ENCODE measurements at places on chromosomes 16 and 17.
A peak's percentile ranks its signal among the peaks of the same experiment; 100 is the strongest.

GRCh38 chr16:29315046-29315445 lies 91.5 kb downstream of the NPIPB11 start:
- DNase-seq: no peak

GRCh38 chr17:40086150-40087044 lies 14.0 kb downstream of the NR1D1 start:
- no peak for DNase-seq

DNA sequence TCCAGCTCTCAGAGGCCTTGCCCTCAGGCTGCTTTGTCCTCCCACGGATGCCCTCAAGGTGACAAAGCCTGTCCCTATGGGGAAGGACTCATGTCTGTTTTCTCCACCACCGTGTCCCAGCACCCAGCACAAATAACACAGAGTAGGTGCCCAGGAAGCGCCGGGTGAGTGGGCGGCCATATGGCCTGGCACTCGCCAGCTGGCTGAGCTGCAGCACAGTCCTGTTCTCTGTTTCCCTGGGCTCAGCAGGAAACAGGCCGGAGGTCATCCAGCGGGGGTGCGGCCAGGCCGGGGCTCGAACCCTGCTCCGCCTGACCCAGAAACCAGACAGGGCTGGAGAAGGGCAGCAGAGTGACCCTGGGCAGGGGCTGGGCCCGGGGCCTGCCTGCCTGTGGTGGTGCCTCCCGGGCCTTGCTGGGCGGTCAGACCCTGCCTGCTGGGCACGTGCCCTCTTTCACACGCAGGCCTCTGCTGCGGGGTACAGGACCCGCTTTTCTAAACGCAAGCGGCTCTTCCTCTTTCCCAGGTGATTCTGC lies 139.0 kb upstream of the CIBAR2 start:
- no peak for DNase-seq

DNA sequence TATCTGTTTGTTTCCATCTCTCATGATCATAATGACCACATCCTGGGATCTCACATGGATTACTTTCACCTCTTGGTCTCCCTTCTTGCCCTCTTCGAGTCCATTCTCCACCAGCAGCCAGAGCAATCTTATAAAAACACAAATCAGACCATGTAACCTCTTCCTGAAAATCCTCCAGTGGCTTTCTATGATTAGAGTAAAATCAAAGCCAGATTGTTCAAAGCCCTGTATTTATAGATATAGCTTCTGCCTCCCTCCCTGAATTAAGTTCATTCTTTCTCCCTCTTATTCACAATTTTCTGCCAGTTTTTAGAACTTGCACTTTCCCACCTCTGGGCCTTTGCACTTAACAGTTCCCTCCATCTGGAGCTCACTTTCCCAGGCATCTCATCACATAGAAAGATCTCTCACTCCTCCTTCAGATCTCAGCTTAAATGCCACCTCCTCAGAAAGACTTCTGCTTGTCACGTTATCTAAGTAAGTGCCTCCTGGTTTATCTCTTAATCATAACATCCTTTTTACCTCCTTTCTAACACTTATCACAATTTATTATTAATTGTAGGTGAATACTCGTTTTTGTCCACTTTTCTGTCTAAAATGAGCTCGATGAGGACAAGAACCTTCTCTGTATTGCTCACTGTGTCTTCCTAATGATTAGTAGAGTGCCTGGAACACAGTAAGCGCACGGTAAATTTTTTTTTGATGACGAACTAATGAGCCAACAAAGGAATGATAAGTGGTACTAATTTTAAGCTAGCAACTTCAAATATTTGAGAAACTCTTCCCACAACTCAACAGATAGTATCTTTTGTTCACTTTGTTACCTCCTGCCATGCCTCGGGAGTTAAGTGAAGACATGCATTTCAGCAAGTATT lies 80.5 kb downstream of the CYB561 start:
- DNase-seq: no peak

DNA sequence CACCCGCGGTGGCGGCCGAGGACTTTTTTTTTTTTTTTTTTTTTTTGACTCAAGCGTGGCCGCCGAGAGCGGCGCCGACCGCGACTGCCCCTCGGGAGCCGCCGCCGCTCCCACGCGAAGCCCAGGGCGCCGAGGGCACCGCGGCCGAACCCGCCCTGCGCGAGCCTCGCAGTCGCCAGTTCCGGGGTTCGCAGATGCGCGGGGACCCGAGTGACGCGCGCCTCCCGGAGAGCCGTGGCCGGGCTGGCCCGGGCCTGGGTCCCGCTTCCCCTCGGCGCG lies 1.1 kb downstream of the METRNL start:
- no peak for DNase-seq

- no peak for DNase-seq
Observed at GRCh38 chr17:42270170-42270535, 6.0 kb downstream of the STAT5B start.

DNA sequence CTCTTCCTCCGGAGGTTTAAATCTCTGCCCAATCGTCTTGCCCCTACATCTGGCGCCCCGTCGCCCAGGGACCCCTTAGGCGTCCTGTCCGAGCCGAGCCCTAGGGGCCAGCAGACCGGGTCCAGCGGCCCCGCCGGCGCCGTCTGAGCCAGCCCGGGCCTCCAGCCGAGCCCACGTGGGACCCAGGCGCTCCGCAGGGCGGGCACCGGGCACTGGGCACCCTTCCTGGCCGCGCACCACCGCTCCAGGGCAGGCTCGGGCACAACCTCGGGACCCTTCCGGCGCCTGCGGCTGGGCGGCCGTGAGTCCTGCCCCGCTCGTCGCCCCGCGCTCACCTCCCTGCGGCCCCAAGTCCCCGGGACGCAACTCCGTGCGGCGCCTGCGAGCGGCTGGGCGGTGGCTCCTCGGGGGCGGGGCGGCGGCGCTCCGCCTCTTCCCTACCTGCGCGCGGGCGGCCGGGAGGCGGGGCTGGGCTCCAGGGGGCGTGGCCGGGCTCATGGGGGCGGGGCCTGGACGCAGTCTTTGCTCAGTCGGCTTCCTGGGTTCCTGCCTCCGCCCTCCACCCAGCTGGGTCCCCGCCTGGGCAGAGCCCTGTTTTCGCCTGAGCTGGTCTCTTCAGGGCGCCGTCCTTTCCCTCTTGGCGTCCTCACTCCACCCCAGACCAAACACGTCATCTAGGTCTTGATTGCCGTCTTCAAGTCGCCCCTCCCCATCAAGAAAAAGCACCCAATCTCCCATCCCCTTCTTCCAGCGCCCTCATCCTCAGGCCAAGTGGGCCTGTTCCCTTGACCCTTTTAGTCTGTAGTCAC lies at the start of gene RHBDF2:
Gene RHBDF2, minus strand, starts transcription at position 406 of the 809 bp plus-strand sequence. CDS start 19,899 bp downstream, outside the sequence.
- DNase-seq: peak; percentile 19

- no peak for DNase-seq
Observed at GRCh38 chr17:6069539-6070429, at the start of gene WSCD1. TSS of gene WSCD1 (plus strand) at chr17:6070379. CDS start at chr17:6080659, 10,280 bp downstream.

- DNase-seq: no peak
Observed at GRCh38 chr16:75287708-75288107, 36.3 kb upstream of the BCAR1 start.

- no peak for DNase-seq
Observed at GRCh38 chr17:869086-869485, 86.9 kb downstream of the MRM3 start.

DNA sequence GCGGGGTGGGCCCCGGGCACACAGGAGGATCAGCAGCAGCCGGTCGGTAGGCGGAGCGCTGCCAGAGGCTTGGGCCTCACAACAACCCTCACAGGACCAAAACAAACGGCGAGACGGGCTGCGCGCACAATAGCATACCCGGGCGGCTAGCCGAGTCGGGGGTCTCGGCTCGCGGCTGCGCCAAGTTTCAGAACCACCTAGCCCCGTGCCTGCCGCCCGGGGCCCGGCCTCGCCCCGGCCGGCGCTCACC lies 732 bp downstream of the ULK2 start:
- DNase-seq: no peak

- no peak for DNase-seq
Observed at GRCh38 chr17:41910701-41911391, 7.9 kb downstream of the ACLY start.

- no peak for DNase-seq
Observed at GRCh38 chr16:87570938-87571867, 31.1 kb upstream of the JPH3 start.

GRCh38 chr17:82686366-82687324 lies 11.9 kb downstream of the RAB40B start:
- no peak for DNase-seq

DNA sequence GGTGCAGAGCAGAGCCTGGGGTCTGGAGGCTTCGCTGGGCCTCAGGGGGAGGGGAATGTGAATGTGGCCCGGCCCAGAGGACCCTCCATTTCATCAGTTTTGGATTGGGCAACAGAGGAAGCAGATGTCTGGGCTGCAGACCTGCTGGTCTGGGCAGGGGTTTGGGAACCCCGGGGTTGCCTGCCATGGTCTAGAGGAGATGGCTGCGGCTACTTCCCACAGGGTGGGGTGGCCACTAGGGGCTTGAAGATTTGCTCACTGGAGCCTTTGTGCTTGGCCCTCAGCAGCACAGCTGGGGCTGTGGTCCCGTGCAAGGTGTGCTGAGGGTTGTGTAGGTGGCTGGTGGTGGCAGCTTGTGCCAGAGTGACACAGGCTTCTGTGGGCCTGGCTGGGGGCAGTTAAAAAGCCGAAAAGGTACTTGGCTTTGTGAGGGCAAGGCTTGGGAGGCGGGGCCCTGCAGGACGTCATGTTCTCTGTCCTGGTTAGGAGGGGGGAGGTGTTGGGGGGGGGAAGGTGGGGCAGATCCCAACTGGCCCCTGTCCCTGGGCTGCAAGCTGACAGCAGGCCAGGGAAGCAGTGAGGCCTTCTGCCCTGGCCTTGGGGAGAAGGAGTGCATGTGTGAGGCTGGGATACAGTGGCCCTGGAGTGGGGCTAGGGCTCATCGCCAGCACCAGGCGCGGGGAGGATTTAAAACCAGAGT lies 98.0 kb downstream of the KPNA2 start:
- no peak for DNase-seq

GRCh38 chr17:79939755-79940458 lies 95.8 kb downstream of the TBC1D16 start:
- DNase-seq: no peak

DNA sequence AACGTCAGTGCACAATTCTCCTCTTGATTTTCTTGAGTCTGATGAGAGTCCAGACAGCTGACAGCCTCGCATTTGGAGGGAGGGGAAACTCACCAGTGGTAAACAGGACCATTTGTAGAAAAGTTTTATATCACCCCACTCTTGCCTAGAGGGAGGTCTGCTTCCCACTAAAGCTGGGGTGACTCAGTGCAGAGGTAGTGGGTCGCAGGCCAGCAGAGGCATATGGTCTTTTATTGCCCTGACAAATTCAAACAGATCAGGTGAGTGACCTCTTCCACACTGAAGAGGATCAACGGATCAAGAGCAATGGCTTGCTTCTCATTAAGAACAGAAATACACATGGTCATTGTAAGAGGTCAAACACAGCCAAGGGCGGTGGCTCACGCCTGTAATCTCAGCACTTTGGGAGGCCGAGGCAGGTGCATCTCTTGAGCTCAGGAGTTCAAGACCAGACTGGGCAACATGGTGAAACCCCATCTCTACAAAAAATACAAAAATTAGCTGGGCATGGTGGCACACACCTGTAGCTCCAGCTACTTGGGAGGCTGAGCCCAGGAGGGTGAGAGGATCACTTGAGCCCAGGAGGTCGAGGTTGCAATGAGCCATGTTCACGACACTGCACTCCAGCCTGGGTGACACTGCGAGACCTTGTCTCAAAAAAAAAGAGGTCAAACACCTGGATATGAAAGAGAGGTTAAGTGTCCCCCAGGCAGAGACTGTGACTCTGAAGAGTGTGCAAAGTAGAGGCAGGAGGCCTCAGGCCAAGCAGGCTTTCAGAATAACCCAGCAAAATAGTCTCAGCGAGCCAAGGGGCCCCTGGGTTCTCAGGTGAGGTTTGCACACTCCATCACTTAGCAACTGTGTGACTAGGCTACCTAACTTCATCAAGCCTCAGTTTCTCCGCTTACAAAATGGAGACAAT lies 56.5 kb upstream of the ERN1 start:
- no peak for DNase-seq

- DNase-seq: no peak
Observed at GRCh38 chr16:86499889-86500707, 10.2 kb upstream of the FOXF1 start.

- DNase-seq: no peak
Observed at GRCh38 chr16:79062821-79063220, 537.7 kb downstream of the MAF start.

DNA sequence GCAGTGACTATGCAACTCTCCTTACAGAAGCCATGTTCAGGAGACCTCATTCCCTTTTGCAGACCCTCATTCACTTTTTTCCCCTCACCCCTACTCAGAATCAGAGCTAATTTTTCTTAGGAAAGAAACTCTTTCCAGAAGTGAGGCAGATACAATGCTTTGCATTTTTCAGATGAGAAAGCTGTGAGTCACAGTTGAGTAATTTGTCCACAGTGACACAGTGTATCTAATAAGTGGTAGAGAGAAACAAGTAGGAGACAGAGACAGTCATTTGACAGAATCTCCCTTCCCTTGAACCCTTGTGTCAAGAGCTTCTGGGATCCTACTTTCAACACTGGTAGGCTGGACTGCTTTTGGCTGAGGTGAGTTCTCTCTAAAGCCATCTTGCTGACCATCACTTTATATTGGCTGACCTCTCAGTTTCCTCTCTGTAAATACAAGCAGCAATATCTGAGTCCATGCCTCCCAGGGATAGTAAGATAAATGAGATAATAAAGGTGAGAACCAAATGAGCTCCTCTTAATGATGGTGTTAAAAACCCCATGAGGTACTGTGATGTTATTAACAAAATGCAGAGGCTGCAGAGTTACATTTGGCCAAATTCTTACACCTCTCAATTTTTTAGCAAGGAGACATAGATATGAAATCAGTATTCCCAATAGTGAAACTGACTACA lies 130.8 kb downstream of the CA10 start:
- DNase-seq: no peak

DNA sequence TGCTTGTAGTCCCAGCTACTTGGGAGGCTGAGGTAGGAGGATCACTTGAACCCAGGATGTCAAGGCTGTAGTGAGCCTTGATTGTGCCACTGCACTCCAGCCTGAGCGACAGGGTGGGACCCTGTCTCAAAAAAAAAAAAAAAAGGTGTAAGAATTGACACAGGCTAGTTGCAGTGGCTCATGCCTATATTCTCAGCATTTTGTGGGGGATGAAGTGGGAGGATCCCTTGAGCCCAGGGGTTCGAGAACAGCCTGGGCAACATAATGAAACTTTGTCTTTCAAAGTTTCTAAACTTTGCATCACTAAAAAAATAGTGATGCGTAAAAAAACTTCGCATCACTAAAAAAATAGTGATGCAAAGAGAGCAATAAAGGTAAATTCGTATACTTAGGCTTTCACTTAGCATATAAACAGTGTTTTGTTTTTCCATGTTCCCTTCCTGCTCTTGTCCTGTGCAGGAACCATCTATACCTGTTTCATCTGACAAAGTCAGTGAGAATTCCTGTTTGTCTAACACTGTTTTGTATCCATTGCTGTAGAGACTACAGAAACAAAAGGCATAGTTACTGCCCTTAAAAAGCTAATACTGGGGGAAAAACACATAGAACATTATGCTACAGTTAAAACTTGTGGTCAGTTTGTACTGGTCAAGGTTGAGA lies 32.1 kb downstream of the CTCF start:
- no peak for DNase-seq

DNA sequence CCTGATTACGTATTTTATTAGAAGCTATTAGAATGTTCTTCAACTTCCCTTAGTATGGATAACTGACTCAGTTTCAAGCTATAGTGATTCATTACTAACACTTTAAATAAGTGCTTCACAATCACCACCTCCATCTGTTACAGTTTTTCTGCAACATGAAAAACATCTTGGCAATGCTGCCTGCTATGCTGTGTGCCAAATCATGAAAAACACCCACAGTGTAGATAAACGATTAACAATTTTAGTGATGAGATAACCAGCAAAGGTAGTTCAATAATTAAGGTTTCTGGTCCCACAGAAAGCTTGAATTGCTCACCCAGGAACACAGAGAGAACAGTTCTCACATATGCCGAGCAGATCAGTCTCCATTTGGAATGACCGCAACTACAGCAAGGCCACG lies 51.4 kb upstream of the SLC25A19 start:
- no peak for DNase-seq

All from NCI-H2029 treated with DMSO at 0.1 percent for 48 hours (cell line).